Glomerular endothelial cell (primary cell): ENCODE measurements at places on chromosomes 5 and 9.

GRCh38 chr5:78983601-78984438 is 1.3 kb downstream of the ARSB start:
- no peak for DNase-seq

DNA sequence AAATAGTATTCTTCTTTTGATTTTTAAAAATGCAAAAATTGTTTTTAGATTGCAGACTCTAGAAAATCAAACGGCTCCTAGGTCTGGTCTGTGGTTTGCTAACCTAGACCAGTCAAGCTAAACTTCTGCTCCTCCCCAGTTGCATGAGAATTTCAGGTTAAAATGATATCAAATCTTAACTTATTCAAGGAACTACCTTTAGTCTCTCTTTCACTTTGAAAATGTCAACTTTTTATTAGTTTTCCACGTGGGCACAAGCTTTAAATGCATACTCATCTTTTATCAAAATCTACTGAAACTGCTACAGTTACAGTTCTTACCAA is 8.8 kb downstream of the CAMK4 start:
- no peak for DNase-seq

- no peak for DNase-seq
These were observed 287.1 kb downstream of the SEC61B start for GRCh38 chr9:99509065-99509745.

DNA sequence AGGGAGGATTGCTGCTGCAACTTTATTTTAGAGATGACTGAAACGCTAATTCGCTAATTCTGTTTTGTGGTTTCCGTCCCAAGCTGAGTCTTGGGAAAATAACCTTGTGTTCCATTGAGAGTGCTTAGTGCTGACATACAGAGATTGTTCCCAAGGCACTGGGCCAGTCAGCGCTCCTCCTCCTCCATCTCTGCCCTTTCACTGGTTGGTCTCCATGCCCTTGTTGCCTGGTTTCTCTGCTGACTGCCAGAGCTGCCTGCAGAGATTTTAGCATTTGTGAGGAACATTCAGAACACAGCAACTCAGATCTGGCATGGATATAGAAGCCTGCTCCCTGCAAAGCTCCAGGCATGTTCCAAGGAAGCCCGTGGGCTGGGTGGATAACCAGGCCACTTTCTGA is 126.0 kb upstream of the IRX2 start:
- DNase-seq: no peak
